ENCODE measurements at places on chromosomes 13 and 19. TPM values are rescaled to one million over a fixed set of nuclear protein-coding genes. Genes with fewer than 3 reads are reported as not detected.

ZNF154 gene
- total RNA-seq: 3.8 TPM

RDH8 gene
- not detected for total RNA-seq

TEX26 gene
- total RNA-seq: not detected

CEACAM21 gene
- 17.7 TPM for total RNA-seq

VMAC gene
- total RNA-seq: 1.2 TPM

FAM187B gene
- total RNA-seq: not detected

DNA sequence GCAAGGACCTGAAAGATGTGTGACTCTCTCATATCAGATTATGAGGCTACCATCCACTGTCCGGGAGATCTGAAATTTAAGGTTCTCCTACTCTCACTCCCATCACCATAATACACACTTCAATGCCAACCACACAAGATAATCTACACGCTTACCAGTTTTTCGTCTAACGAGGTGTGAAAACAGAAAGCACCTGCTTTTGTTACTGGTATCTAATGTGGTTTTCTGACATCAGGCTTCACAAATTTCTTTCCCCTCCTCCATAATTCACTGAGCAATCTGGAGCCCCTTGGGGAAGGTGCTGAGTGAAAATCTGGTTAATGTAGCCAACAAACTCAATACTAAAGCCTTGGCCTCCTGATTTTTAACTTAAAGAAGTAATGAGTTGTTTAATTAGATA lies 10.1 kb upstream of the LRCH1 start:
- H3K4me1 ChIP-seq: peaks cover 4% of the 10 kb centered on the region
- H3K36me3 ChIP-seq: no peaks in the 10 kb centered on the region
- H3K27ac ChIP-seq: no peak overlapping the region
- no peaks in the 10 kb centered on the region for H3K27me3 ChIP-seq
- DNase-seq: no peak
- H3K4me3 ChIP-seq: no peak overlapping the region

DNA sequence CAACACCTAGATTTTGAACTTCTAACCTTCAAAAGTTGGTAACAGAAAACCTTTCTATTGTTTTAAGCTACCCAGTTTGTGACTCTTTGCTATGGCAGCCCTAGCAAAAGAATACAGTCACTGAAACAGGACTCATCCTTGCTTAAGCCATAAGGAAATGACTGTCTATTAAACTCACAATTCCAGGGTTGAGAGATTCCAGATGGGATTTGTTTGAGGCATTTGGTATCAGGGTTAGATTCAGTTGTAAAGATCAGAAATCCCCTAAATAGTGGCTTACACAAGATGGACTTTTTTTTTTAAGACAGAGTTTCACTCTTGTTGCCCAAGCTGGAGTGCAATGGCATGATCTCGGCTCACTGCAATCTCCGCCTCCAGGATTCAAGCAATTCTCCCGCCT lies 41.1 kb upstream of the RGCC start:
- no peak overlapping the region for H3K27ac ChIP-seq
- H3K27me3 ChIP-seq: no peaks in the 10 kb centered on the region
- H3K36me3 ChIP-seq: no peaks in the 10 kb centered on the region
- no peak for DNase-seq
- H3K4me1 ChIP-seq: peaks cover 2% of the 10 kb centered on the region
- H3K4me3 ChIP-seq: no peak overlapping the region

DNA sequence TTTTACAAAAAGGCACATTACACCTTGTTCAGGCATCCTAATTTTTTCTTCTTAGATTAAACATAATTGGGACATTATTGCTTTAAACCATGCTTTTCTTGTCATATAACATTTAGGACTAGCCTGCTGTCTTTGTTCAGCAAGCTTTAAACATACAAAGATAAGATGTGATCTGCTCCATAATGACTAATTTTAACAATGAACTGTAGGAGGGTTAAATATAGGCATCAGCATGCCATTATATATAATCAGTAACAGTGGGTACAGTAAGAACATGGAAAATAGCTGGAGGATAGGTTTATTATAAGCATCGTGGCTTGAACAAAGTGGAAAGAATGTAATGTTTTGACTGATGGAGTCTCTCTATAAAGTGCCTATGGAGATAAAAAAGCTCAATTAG lies 661.7 kb downstream of the SLITRK6 start:
- no peak for DNase-seq
- no peaks in the 10 kb centered on the region for H3K4me1 ChIP-seq
- no peak overlapping the region for H3K4me3 ChIP-seq
- no peaks in the 10 kb centered on the region for H3K36me3 ChIP-seq

DNA sequence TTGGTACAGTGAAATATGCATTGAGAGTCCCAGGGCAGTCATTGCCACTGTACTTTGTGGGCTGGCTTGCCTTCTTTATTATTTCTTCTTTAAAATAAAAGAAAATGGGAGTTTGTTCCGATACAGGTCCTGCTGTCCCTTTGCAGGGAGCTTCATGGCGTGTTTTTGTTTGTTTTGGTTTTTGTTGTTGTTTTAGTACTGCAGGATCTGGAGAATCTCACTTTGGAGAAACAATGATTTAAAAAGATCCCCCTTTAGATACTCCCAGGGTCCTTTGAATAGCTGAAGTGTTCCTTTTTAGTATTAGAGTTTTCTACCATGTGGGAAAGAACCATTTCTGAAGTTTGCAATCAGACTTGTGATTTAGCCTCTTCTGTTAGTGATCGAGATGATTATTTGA lies 11.1 kb downstream of the CHAF1A start:
- no peak overlapping the region for H3K4me3 ChIP-seq
- no peak overlapping the region for H3K27ac ChIP-seq
- peaks cover 54% of the 10 kb centered on the region for H3K36me3 ChIP-seq
- no peak for DNase-seq

DNA sequence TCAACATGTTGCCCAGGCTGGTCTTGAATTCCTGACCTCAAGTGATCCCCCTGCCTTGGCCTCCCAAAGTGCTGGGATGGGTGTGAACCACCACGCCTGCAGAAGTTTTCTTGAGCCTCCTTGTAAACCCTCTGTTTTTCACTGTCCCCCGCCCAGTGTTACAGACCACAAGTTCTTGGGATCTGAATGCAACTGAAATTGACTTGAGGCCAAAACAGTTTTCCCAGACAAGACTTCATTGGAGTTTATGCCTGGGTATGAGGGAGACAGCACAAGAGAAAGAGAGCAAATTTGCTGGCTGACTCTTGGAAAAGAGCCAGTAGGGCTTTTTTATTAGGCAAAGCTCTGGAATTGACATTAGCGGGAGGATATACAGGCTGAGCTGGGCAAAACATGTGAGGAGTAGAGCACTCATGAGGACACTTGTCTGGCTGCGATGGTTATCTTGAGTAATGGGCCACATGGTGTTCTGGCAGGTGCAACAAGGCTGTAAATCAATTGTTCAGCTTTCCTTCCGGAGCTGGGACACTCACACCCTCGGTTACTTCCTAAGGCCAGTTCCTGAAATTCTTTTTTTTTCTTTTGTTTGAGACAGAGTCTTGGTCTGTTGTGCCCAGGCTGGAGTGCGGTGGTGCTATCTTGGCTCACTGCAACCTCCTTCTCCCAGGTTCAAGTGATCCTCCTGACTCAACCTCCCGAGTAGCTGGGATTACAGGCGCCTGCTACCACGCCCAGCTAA lies 12.7 kb upstream of the HNRNPL start:
- no peaks in the 10 kb centered on the region for H3K27me3 ChIP-seq
- no peak overlapping the region for H3K4me3 ChIP-seq
- H3K27ac ChIP-seq: no peak overlapping the region
- peaks cover 41% of the 10 kb centered on the region for H3K4me1 ChIP-seq

DNA sequence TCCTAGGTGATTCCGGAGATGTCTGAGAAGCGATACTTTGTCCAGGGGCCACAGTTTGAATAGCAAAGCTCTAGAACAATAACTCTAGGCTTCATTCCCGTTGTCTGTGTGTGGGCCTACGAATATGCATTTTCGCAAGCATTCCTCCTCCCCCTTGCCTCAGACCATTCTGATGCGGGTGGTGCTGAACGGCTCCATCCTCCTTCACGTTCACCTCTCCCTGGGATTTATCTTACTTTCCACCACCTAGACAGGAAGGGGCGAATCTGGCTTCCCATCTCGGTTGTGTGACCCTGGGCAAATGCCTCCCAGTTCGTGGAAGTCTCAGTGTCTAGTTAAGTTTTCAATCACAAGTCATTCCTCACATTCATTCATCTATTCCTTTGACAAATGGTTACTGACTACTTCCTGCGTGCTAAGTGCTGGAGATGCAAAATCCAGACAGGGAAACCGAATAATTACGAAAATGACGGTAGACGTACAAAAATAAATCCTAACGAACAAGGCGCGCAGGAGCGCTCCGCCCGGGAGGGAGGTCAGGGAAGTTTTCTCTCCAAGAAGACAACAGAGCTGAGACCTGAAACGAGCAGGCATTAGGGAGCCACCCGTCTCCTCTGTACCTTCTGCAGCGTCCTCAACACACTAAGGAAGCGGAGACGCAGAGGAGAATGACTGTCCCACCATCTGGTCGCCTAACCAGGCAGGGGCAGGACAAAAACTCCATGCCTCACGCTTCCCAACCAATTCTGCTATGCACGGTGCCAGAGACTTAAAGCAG lies 1.3 kb upstream of the CNOT3 start:
- no peak for DNase-seq
- peaks cover 19% of the 10 kb centered on the region for H3K36me3 ChIP-seq
- H3K4me1 ChIP-seq: peaks cover 40% of the 10 kb centered on the region
- H3K27me3 ChIP-seq: no peaks in the 10 kb centered on the region

GRCh38 chr13:113785051-113786010 lies 26.3 kb downstream of the TMEM255B start:
- DNase-seq: peak; percentile 59
- peaks cover 3% of the 10 kb centered on the region for H3K4me1 ChIP-seq
- H3K4me3 ChIP-seq: no peak overlapping the region
- H3K27ac ChIP-seq: no peak overlapping the region
- H3K27me3 ChIP-seq: peaks cover 7% of the 10 kb centered on the region
- no peaks in the 10 kb centered on the region for H3K36me3 ChIP-seq

- no peak overlapping the region for H3K27ac ChIP-seq
- peaks cover 4% of the 10 kb centered on the region for H3K27me3 ChIP-seq
- peak; percentile 44 for DNase-seq
- H3K36me3 ChIP-seq: no peaks in the 10 kb centered on the region
- no peak overlapping the region for H3K4me3 ChIP-seq
These were observed 11.8 kb upstream of the FBN3 start for GRCh38 chr19:8161135-8161646.

DNA sequence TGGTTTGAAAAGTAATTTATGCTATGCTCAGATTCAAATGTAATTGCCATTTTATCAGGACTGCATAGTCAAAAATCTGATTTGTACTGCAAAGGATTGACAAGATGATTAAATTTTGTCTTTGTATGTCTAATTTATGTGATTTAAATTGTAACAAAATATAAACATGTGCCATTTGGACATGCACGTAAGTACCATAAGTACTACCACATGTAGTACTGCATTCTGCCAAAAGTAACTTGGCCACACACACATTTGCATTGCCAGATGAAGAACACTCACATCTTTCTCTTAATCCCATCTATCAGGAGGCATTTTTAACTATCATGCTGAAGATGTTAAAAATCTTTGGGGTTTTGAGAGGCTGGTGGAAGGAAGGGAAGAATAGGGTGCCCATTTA lies 133.3 kb downstream of the KLF12 start:
- no peaks in the 10 kb centered on the region for H3K27me3 ChIP-seq
- H3K4me1 ChIP-seq: peaks cover 45% of the 10 kb centered on the region
- no peaks in the 10 kb centered on the region for H3K36me3 ChIP-seq
- no peak overlapping the region for H3K27ac ChIP-seq
- H3K4me3 ChIP-seq: no peak overlapping the region

DNA sequence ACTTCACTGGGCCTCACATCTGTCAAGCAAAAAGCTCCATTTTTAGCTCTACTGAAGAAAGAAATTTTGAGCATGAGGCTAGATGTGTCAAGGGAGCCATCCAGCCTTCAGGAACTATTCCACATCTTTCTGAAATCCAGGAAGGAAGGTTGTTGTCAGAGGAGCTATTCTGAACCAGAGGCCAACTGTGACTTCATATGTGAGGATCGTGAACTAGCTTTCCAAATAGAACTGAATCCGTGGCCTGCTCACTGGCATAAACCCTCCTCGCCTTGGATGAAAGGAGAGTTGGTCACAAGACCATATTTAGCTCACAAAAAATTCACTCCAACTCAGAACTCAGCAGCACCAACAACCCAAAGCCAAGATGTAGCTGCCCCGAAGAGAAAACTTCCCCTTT lies 195.8 kb downstream of the FOXO1 start:
- no peaks in the 10 kb centered on the region for H3K27me3 ChIP-seq
- H3K27ac ChIP-seq: no peak overlapping the region
- H3K4me1 ChIP-seq: peaks cover 8% of the 10 kb centered on the region
- H3K36me3 ChIP-seq: no peaks in the 10 kb centered on the region
- no peak for DNase-seq
- H3K4me3 ChIP-seq: no peak overlapping the region

DNA sequence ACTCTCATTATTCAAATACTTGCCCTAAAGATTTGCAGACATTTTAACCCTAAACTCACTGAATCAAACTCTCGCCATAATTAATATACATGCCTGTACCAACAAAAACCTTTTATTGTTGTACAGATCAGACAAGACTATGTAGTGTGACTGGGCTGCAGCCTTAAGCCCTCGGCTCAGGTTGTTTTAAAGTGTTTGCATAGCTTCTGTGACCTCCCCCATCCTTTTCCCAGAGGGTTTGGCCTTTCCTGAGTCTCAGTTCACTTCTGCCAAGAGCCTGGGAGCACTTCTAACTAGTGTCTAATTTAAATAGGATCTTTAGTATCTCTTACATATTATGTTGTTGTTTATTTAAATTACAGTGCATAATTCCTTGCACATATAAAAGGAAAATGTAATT lies 158.2 kb downstream of the HS6ST3 start:
- H3K27ac ChIP-seq: no peak overlapping the region
- no peak for DNase-seq
- H3K4me1 ChIP-seq: no peaks in the 10 kb centered on the region

DNA sequence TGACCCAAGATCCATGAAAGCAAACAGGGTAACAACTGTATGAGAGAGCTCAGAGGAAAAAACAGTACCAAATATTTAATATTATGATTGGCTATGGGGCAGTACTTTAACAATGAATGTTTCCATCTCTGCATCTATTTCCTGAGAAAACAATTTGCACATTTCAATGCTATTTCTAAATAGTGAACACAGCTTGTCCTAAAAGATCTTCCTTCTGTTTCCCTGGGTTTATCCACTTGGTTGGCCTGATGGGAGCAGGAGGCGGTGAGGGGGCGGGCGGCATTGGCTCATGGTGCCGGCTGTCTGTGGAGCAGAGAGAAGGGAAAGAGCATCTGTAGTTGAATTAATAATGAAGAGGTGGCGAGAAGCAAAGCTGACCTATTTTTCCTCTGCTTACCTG lies 291.4 kb downstream of the DCLK1 start:
- peaks cover 1% of the 10 kb centered on the region for H3K27me3 ChIP-seq
- H3K27ac ChIP-seq: no peak overlapping the region
- no peaks in the 10 kb centered on the region for H3K36me3 ChIP-seq
- H3K4me3 ChIP-seq: no peak overlapping the region
